Mesothelial cell of epicardium (in vitro differentiated cells): ENCODE measurements at places on chromosomes 3 and 15. TPM values are rescaled to one million over a fixed set of nuclear protein-coding genes. Genes with fewer than 3 reads are reported as not detected.

TLE3 gene
- total RNA-seq = 147 to 165 TPM (median 156 TPM) in 3 replicates

PROK2 gene
- total RNA-seq = not detected in 3 replicates

DUOX1 gene
- 6.8 to 7.9 TPM (median 7.2 TPM) in 3 replicates for total RNA-seq

PRRT3 gene
- 8.2 to 9.2 TPM (median 8.3 TPM) in 3 replicates for total RNA-seq

P3H2 gene
- 14.8 to 17.2 TPM (median 15.8 TPM) in 3 replicates for total RNA-seq

VPS13C gene
- 42.8 to 44.9 TPM (median 44.7 TPM) in 3 replicates for total RNA-seq

KIF23 gene
- total RNA-seq = 37.8 to 43.5 TPM (median 38.7 TPM) in 3 replicates

KBTBD8 gene
- 1.4 to 2.7 TPM (median 1.5 TPM) in 3 replicates for total RNA-seq

TGM4 gene
- total RNA-seq = 0.09 TPM in 1 of 3 replicates, not detected in the others

RBP2 gene
- total RNA-seq = not detected in 3 replicates

NECTIN3 gene
- total RNA-seq = 26.1 to 28.3 TPM (median 27.3 TPM) in 3 replicates

SCAANT1 gene
- total RNA-seq = not detected in 3 replicates

IL5RA gene
- total RNA-seq = not detected in 3 replicates

GRIP2 gene
- total RNA-seq = 1.0 to 1.1 TPM (median 1.0 TPM) in 3 replicates

ADIPOQ gene
- total RNA-seq = not detected in 3 replicates

DPPA2 gene
- total RNA-seq = 1.2 to 1.4 TPM (median 1.2 TPM) in 3 replicates

NTRK3 gene
- total RNA-seq = 1.8 to 2.1 TPM (median 1.8 TPM) in 3 replicates

PRSS50 gene
- total RNA-seq = 4.4 to 4.8 TPM (median 4.5 TPM) in 3 replicates

SH2D7 gene
- not detected in 3 replicates for total RNA-seq

CHRNB4 gene
- total RNA-seq = 2.2 to 3.2 TPM (median 2.8 TPM) in 3 replicates

UNC13C gene
- 2.7 to 2.8 TPM (median 2.7 TPM) in 3 replicates for total RNA-seq

CD200 gene
- 25.7 to 26.6 TPM (median 25.9 TPM) in 3 replicates for total RNA-seq

CD96 gene
- total RNA-seq = 0.20 to 0.27 TPM (median 0.23 TPM) in 3 replicates

ZIC1 gene
- 0.22 TPM in 1 of 3 replicates, not detected in the others for total RNA-seq

CFAP92 gene
- total RNA-seq = 0.76 to 1.2 TPM (median 1.1 TPM) in 3 replicates

C2CD4B gene
- total RNA-seq = not detected in 3 replicates

STX19 gene
- total RNA-seq = 0.18 TPM in 1 of 3 replicates, not detected in the others

CXCR6 gene
- total RNA-seq = not detected in 3 replicates

RAB5A gene
- 71.4 to 77.7 TPM (median 73.4 TPM) in 3 replicates for total RNA-seq

TRAIP gene
- total RNA-seq = 10.4 to 15.0 TPM (median 10.6 TPM) in 3 replicates

PP2D1 gene
- not detected in 3 replicates for total RNA-seq
